Activated CD4-positive, alpha-beta T cell treated with anti-CD3 and anti-CD28 coated beads, Interleukin-2, amount 10 ng/mL, durations not matched to agents 7 days and 5 days (primary cell): ENCODE measurements at places on chromosomes 7 and 10. TPM values are rescaled to one million over a fixed set of nuclear protein-coding genes. Genes with fewer than 3 reads are reported as not detected.
A peak's percentile ranks its signal among the peaks of the same experiment; 100 is the strongest.

- no peak for DNase-seq
Observed at GRCh38 chr10:14926061-14926470, 27.8 kb downstream of the DCLRE1C start.

DNA sequence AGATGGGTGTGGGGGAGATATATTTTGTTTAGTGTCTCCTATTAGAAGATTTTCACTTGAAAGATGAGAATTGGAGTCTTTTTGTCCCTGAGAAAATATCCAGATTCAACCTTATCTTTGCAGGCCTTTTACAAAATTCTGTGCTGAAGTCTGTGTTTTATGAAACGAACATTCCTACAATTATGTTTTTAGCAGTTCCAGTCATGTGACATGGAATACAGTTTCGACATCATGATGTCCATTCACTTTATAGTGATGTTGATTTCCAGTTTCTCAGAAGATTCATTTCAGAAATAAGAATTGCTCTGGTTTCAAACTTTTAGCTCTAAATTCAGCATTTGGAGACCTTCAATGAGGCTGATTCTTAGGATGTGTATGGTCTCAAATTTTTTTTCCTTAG, 54.4 kb downstream of the CACNB2 start:
- DNase-seq: no peak

GRCh38 chr10:42951486-42952251, 125.2 kb upstream of the RET start:
- no peak for DNase-seq

SPDYE2B gene
- total RNA-seq: not detected

DNA sequence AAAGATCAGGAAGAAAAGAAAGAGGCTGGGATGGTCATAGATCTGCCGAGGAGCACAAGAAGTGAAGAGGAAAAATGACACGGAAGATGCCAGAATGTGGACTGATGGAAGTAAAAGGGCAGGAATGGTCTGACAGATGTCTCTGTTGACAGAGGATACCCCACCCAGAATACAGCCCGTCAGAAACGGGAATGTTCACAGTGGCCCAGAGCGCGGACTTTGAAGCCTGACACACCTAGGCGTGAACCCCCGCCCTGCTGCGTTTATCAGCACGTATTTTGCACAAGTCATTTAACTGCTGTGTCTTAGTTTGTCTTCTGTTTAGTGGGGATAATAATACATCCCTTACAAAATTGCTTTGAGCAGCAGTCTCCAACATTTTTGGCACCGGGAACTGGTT, 27.1 kb downstream of the AKR1B1 start:
- DNase-seq: no peak

PNLIP gene
- not detected for total RNA-seq

AKR1E2 gene
- 11.2 TPM for total RNA-seq

DNA sequence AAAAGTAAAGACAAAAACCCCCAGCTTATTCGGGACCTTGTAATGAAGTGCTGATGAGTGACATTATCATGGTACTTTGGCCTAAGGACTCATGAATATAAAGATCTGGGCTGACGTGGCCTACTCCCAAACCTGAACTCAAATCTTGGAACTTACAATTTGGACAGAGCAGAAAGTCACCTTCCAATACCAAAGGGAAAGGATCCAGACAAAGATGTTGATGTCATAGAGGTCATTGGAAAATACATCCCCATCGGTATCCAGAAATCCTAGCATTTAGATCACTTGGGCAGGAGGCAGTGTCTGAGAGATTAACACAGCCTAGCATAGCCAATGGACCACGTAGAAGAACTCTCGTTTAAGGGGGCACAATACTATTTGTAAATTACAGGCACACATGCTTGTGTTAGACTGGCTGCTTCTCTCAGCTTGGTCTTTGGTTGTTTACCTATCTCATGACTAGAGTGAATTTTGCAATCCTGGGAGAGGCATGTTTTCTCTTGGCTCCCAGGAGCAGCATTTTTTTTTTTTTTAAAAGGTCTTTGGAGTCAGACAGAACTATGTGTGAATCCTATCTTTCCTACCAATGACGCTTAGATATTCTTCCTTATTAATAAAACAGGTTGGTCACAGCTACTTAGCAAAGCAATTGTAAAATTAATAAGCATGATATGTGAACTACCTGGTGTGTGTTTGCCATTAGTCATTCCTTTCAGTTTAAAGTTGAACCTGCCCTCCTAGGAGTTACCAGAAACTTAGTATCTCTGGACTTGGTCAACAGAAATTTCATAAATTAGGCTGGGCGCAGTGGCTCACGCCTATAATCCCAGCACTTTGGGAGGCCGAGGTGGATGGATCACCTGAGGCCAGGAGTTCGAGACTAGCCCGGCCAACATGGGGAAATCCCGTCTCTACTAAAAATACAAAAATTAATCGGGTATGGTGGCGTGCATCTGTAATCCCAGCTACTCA, 27.8 kb upstream of the MRPS33 start:
- no peak for DNase-seq

GRCh38 chr10:373526-374309, 238.5 kb downstream of the ZMYND11 start:
- no peak for DNase-seq

DNA sequence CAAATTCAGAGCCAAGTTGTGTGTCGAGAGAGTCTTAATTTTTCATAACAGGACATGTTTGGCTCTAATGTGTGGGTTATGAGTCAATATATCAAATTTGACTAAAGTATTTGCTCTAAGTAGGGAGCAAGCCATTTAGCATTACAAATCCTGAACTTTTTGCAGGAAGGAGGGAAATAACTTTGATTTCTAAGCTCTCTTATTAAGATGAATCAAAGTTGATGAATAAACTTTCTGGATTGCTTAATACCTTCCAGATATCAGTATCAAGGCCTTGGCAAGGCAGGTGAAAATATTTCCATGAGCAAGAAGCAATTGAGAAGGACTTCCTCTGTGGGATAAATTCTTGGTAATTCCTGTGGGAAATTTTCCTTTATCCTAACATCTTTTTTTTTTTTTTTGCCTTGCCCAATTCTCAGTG, 258.8 kb downstream of the AHR start:
- no peak for DNase-seq

ENTPD1 gene
- total RNA-seq: not detected

GRCh38 chr10:63273577-63273976, 140.4 kb downstream of the NRBF2 start:
- DNase-seq: peak; percentile 20

- no peak for DNase-seq
Observed at GRCh38 chr10:55024713-55025112, 223.7 kb upstream of the PCDH15 start.

DNA sequence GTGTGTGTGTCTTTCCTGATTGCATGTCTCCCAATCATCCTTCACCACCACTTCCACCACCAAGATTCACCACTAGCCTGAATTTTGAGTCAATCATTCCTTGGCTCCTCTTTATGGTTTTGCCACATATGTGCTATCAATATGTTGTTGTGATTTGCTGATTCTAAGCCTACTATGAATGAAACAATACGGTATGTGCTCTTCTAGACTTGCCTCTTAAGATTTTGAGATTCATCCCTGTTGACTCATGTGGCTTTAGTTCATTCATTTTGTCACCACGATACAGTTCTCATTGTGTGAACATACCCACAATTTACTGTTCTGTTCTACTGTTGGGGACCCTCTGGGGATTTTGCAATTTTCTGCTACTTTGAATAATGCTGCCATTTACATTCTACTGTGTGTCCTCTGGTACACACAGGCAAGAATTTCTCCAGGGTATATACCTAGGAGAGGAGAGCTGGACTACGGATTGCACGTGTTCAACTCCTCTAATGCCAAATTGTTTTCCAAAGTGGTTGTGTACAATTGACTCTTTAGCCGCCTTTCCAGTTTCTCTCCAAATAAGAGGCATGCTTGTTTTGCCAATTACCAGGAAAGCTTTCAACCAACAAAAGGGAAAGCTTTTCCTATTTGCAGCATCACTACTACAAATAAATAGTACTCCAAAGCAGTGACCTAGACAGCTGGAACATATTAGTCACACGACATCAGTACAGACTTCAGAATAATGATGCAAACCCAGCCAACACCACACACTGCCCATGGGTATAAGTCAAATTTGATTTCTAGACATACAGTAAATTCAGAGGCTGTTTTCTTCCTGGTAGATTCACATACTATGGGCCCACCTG, 30.0 kb downstream of the SGMS1 start:
- DNase-seq: no peak

ZCWPW1 gene
- total RNA-seq: 2.7 TPM

DNA sequence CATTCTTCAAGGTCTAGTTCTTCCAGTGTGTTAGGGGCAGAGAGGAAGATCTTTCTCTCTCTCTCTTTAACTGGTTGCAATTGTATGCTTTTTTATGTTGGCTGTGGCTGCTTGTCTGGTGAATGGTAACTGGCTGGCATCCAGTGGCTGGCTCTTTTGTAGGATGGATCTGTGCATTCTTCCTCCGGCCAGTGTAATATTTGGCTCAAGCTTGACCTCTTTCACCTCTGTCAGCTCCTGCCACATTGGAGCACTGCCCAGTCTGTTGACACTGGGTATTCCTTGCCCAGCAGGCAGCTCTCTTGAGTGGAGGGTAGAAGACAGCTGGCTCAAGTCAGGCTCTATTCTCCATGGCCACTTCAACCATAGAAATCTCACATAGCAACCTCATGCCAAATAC, 528.3 kb downstream of the PHTF2 start:
- no peak for DNase-seq

DNA sequence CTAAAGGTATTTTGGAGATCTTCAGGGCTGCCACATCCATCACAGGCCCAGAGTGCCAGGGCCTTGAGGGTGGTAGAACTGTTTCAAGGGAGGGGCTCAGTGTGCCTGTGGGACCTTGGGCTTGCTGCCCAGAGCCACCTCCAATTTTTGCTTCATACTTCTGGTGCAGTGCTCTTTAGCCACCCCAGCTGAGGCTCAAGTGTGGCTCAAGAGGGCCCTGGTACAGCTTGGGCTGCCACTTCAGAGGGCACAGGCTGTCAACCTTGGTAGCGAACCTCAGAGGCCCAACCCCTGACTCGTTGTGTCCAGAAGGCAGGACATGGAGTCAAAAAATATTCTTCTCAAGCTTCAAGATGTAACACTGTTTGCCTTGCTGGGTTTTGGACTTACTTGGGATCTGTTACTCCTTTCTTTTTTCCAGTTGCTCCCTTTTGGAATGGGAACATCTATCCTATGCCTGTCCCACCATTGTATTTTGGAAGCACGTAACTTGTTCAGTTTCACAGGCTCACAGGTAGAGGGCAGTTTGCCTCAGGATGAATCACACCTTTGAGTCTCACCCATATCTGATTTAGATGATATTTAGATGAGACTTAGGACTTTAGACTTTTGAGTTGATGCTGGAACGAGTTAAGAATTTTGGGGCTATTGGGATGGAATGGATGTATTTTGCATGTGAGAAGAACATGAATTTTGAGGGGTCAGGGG, 224.8 kb downstream of the RPS24 start:
- DNase-seq: no peak

GRCh38 chr10:115049960-115050359, 43.2 kb upstream of the ATRNL1 start:
- no peak for DNase-seq

CYP26A1 gene
- total RNA-seq: not detected

GRCh38 chr7:119482671-119483070, 790.3 kb upstream of the KCND2 start:
- DNase-seq: no peak

DNA sequence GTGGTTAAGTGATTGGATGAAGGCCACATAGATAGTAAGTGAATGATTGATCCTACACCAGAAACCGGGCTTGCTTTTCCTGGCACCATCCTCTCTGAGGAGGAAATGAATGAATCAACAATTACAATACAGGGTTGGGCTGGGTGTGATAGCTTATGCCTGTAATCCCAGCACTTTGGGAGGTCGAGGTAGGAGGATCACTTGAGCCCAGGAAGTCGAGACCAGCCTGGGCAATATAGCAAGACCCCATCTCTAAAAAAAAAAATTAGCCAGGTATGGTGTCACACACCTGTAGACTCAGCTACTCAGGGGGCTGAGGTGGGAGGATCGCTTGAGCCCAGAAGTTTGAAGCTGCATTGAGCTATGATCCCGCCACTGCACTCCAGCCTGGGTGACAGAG, 111.5 kb downstream of the COL26A1 start:
- DNase-seq: no peak

- no peak for DNase-seq
Observed at GRCh38 chr7:43537765-43538403, 45.0 kb upstream of the STK17A start.

LRRC17 gene
- 0.30 TPM for total RNA-seq

DNA sequence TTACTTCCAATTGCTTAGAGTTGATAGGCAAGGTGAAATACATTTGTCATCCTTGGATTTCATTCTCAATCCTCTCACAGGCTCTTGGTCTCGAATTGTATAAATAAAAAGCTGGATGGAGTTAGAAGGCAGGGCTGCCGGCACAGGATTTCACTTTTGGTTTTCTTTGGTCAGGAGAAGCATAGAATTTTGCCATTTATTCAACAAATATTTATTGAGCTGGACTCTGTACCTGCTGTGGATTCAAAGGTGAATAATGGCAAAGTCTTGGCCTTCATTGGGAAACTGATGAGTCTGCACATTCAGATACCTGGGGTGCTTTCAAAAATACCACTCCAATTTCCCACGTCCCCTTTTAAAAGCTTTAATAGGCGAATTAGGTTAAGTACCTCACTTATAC, 49.7 kb downstream of the PDK4 start:
- no peak for DNase-seq
